ENCODE measurements at places on chromosomes 12 and 14.

- no peak for DNase-seq
Observed at GRCh38 chr14:55968741-55969140, 149.5 kb upstream of the PELI2 start.

DNA sequence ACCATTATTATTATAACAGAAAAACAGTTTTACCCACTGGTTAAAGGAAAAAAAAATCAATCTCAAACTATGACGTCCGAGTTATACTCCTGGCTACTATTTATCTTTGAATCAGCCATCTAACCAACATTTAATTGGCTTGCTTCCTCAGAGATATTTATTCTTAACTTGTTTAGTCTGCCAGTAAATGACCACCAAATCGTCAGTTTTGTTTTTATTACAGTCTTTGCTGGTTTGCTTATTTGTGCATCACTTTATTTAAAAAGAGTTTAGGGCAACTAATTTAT is 71.2 kb downstream of the RASSF8 start:
- DNase-seq = no peak

DNA sequence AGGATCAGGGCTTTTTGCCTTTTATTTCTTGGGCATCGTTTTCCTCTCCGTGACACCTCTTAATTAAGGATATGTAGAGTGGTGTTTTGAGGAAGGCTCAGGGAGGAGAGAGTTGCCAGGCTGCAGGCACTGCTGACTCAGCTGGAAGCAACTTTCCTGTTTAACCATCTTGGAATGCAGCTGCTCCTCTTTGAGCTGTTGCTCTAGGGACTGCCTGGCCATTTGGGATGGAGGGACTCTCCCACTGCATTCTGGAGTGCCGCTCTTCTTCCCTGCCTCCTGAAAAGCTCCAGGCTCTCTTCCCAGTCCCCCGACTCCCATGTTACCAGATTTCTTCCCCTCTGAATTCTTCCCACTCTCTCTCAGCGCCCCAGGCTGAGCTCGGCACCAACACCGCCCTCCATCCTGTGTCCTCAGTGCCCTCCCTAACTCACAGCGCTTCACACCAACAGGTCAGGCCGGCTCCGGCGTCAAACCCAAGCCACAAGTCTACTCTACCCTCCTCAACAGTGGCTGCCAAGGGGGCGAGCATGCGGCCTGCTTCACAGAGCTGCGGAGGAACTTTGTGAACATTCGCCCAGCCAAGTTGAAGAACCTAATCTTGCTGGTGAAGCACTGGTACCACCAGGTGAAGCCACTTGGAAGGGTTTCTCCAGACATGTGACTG is 5.9 kb downstream of the OAS3 start:
- no peak for DNase-seq

DNA sequence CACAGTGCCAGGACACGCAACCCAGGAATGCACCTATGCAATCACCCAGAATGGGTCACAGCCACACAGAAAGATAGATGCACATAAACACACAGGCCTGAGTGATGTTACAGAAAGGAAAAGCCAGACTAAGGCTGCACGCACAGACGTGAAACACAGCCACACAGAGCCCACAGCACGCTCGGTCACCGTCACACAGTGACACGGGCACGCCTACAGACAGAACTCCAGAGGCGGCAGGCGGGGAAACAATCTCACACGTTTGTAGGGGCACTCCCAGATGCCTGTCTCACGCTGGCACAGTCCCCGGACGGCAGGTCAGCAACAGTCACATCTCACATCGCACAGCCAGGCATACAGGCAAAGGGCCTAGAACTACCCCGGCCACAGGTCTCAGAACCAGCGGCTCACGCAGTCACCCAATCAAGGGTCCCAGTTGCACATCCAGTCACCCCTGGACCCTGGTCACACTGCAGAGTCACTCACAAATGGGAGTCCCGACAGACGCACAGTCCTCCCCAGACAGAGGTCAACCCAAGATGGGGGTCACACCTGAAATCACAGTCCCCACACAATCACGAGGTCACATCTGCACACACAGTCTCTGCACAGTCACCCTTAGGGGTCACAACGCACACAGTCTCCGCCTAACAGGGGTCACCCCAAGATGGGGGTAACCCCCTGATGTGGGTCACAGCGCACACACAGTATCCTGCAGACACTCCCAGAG is 790 bp downstream of the SSH1 start:
- no peak for DNase-seq

DNA sequence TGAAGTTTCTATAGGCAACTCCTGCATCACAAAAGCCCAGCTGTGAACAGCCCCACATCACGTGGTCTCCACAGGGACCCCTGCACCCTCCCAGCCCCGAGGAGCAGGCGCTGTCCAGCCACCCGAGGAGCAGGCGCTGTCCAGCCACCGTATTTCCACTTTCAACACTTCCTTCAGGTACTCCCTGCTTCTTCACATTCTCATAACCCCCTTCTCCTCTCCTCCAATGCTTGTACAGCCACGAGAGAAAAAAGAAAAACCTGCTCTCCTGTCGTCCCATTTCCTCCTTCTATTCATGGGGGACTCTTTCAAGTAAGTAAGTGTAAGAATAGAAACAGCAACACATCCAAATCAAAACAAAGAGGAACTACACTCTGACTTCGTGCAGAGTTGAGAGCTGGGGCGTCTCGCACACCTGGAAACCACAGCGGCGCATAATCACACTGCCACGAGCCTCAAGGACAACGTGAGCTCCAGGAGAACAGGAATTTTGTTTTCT is 11.9 kb downstream of the CDC42BPB start:
- DNase-seq = no peak

GRCh38 chr12:3833670-3834310 is 39.4 kb downstream of the PARP11 start:
- no peak for DNase-seq

DNA sequence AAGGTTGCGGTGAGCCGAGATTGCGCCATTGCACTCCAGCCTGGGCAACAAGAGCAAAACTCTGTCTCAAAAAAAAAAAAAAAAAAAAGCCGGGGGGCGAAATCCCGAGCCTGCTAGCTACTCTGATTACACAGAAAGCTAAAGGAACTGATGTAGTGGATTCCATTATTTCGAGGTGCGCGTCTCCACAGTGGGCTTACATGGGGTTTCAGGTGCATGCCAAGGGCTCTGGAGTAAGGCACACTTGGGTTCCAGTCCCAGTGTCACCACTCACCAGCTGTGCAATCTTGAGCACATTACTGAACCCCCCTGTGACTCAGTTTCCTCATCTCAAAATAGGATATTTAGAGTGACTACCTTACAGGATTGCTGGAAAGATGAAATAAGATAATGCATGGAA is 1.7 kb upstream of the RAB15 start:
- DNase-seq = no peak

- DNase-seq = no peak
Observed at GRCh38 chr12:69898236-69898635, 73.2 kb downstream of the MYRFL start.

DNA sequence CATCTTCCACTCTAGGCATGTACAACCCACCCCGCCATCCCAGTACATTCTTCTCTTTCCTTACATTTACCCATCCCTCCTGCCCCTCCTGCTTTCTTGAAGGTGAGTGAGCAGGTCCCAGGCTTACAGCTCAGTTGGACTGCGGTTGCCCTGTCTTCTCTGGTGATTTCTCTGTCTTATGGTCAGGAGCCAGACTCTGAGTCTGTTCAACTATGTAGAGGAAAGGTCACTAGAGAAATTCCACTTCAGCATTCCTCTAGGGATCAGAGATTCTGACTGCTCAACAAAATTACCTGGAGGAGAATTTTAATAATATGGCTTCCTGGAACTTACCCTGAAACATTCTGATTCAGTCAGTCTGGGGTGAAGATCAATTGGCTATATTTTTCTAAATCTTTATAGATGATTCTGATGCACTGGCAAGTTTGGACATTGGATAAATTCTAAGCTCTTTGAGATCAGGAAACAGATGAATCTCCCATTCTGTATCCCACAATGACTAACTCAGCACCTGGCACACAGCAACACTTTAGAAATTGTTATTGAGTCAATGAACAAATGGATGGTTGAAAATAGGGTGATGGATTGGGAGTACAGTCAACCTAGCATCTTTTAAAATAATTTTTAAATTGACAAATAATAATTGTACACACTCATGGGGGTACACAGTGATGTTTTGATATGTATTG is 128.6 kb upstream of the HIF1A start:
- no peak for DNase-seq

GRCh38 chr14:92340931-92341330 is 18.0 kb downstream of the SLC24A4 start:
- no peak for DNase-seq

DNA sequence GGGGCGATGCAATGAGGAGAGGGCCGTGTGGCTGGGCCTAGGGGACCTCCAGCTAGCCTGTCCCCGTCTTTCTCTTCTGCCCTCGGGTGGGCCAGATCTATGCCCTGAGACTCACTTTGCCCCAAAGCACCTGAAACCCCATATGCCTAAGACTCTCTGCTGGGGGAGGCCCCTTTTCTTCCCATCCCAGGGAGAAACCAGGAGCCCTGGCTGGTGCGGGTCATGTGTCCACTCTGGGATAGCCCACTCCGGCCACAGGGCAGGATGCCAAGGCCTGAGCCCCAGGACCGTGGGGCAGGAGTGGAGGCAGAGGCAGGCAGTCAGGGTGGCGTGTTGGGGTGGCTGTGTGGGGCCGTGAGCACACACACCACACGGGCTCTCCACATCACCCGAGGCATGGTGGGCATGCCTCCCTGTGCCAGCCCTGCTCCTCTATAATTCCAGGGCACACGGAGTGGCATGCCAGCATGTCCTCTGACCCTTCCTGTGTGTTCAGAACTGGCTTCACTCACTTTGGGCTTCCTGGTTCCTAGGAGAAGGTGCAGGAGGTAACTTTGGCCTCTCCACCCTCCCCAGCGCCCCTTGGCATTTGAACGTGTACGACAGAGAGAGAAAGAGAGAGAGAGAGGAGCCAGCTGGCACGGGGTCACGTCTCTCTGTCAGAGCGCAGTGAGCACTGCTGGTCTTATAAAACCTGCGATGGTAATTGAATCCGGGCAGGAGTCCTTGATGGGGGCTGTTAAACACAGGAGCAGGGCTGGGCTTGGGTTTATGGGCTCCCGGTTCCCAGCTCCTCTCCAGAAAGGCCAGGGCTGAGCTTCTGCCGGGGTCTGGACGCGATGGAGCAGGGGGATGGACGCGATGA is 144.2 kb downstream of the KIF26A start:
- DNase-seq = no peak

- DNase-seq = no peak
Observed at GRCh38 chr12:100830003-100830795, 35.6 kb downstream of the ANO4 start.

- no peak for DNase-seq
Observed at GRCh38 chr12:27747111-27747820, 32.8 kb upstream of the KLHL42 start.

- DNase-seq = no peak
Observed at GRCh38 chr14:63432888-63433552, 110.2 kb downstream of the PPP2R5E start.

DNA sequence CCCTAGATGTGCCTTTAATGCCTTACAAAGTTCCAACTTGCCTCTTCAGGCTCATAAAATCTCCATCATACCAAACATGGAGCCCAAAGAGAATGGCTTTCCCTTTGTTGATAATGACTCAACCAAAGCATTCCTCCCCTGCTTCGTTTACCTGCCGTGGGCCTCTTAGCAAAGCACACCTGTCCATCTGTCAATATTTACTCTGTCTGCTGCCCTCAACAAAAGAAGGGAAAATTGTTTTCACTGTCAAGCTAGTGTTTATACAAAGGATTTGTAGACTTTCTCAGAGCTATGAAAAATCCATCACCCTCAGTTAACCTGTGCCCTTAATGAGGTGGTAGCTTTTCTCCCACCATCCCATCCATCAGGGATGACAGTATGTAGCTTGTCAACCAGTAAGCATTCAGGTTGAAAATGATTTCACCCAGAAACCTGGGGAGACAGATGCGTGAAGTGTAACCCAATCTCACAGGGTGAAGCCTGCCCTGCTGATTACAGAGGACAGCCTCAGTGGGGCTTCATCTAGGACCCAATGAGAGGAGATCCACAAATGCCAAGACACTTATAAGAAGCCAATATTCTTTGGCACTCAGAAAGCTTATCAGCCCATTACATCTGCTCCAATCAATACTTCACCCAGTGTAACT is 278.1 kb downstream of the NUAK1 start:
- no peak for DNase-seq

DNA sequence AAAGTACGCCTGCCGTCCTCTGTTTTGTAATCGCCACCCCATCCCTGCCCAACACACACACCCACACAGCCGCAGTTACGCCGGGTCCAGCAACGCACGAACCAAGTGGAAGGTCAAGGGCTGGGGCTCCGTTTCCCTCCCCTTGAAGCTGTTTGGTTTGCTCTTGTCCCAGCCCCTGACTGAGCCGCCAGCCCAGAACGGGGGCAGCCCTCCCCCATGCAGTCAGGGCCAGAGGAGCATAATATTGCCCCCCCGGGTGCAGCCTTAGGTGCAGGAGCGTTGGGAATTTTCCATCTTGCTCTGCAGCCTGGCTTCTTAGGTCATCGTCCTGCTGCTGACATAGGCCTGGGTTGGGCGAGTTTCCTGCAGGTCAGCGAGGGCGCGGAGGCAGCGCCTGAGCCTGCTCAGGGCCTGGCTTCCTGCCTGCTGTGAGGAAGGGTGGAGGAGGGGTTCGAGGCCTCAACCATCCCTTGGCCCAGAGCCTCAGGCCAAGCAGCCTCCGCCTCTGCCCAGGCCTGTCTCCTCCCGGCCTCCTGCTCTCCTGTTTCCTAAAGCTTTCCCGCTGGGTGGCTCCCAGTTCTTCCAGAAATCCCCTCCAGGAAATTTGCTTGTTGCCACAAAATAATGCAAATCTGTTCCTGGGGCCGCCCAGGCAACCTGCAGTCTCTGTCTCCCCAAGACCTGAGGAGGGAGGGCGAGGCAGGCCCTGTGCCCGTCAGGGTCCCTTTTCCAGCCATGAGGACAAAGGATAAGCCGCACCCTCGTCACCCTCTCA is 44.5 kb downstream of the PSMA6 start:
- DNase-seq = peak; percentile 62

DNA sequence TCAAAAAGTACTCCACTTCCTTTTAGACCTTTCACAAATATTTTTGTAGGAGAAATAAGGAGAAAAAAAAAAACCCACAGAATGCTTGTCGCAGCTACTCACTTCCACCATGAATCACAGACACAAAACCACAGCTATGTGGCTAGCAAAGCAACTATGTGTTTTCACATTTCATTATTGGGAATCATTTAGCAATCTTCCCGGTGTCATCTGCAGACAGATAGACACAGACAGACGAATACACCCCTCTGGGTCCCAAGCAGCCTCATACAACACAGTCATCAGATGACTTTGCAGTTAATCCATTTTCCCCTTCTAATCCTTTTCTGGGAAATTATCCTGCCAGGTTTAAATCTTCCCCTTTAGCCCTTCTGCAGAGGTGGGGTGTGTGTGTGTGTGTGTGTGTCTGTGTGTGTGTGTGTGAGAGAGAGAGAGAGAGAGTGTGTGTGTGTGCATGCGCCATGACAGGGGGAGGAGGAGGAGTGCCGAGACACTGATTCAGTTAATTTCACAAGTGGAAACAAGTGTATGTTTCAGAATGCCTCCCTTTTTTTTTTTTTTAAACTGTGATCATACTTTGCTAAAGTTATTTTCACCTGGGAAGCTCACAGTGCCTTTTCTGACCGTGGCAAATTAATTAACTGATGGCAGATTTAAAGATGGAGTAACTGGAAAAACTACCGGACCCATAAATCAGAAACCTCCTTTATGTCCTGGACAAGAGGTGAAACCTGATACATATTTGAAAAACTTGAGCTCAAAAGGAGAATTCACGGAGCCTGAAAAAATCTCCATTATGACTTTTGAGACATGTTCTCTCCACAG is 39.9 kb downstream of the LTBP2 start:
- DNase-seq = no peak
